Stomach (tissue), 19 donors: ENCODE measurements at places on chromosomes 7 and 10. TPM values are rescaled to one million over a fixed set of nuclear protein-coding genes. Genes with fewer than 3 reads are reported as not detected.
A peak's percentile ranks its signal among the peaks of the same experiment; 100 is the strongest.

- no peak for DNase-seq
These were observed 229.7 kb upstream of the ZNF32 start for GRCh38 chr10:43878386-43878785.

GRCh38 chr10:49700997-49701396 lies 21.5 kb downstream of the C10orf53 start:
- DNase-seq = no peak

- DNase-seq = no peak
These were observed 70.1 kb downstream of the AUTS2 start for GRCh38 chr7:69668339-69668870.

GRCh38 chr7:27636326-27637006 lies 26.2 kb downstream of the HIBADH start:
- no peak for DNase-seq

GRCh38 chr7:37961251-37961650 lies 40.8 kb downstream of the EPDR1 start:
- no peak for DNase-seq

DNA sequence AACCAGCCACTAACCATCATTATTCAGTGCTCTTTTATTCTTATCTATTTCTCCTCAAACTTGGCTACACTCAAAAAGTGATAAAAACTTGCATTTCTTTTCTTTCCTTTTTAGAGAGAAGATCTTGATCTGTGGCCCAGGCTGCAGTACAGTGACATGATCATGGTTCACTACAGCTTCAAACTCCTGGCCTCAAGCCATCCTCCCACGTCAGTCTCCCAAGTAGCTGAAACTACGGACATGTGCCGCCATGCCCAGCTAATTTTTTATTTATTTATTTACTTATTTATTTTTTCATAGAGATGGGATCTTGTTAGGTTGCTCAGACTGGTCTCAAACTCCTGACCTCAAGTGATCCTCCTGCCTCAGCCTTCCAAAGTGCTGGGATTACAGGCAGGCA lies 24.6 kb upstream of the TMEM248 start:
- DNase-seq = no peak

DNA sequence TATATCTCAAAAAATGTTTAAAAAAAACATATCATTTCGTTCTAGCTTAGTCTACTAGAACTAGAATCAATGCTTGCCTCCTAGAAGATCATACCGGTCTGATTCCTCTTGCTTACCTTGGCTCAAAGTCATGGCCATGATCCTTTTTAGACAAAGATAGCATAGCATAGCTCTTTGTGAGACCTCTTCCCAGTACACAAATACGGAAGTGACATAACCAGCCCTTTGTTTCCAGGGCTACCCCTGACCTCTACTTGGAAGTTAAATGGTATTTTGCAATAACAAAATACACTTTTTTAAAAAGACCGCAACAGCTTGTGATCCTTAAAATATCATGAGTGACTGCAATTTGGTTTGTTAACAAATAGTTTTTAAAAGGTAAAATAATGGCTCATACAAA lies 130.7 kb upstream of the NOBOX start:
- DNase-seq = no peak

GRCh38 chr10:42753126-42753506 lies 29.5 kb upstream of the BMS1 start:
- peak; percentile 83 for DNase-seq

DNA sequence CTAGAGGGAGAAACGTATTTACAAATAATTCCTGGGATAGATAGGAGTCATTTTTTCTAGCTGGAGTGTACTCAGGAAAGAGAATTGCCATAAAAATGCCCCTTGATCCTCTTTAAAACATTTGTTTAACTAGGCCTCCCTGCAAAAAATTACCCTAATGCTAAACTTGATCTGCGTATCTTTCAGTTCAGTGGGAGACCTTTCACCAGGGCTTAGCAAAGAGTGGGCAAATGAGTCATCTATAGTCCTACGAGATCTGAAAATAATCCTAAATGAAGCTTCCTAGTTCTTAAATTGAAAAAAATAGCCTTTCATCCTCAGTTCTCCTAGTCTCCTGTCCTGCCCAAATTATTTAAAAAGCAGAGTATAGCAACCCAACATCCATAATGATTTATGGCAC lies 198.6 kb upstream of the FRMD4A start:
- DNase-seq = no peak

DNA sequence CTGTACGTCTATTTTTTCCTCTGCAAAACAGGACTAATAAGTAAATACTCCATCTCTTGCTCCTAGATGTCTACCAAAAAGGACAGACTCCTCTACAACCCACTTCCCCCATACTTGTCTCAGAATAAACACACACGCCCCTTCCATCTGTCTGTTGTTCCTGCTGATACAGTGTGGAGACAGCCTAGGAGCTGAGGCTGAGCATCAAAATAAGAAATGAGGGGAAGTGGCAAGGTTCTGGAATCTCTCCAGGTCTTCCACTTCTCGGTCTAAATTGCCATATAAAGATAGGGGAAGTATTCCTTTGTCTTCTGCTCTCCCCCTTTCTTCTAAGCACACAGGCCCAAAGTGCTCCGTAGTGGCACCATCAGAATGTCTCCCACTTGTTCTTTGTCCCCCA lies 30.8 kb upstream of the VSIR start:
- no peak for DNase-seq

- peak; percentile 51 for DNase-seq
These were observed 70.3 kb upstream of the NANOS1 start for GRCh38 chr10:118958984-118959925.

- DNase-seq = peak; percentile 13
These were observed 90.7 kb downstream of the DGKI start for GRCh38 chr7:137755846-137756651.

- no peak for DNase-seq
These were observed 2.8 kb downstream of the TFEC start for GRCh38 chr7:116027786-116028185.

DNA sequence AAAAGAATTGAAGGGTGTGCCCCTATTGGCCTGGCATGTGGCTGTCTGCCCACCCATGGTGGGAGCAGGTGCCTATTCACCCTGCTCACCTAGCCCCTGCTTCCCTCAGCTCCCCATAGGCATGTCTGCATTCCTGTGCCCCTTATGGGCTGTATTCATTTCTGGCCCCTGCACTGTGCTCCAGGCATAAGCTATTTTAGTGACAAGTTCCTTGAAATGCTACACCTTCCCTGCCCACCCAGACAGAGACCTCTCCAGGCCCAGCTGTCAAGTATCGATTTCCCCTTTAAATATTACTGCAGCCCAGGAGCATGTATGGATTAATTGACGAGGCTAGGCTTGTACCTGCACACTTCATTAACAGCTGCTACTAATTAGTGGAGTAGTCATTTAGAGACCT lies 235.4 kb downstream of the RPS24 start:
- DNase-seq = no peak

DNA sequence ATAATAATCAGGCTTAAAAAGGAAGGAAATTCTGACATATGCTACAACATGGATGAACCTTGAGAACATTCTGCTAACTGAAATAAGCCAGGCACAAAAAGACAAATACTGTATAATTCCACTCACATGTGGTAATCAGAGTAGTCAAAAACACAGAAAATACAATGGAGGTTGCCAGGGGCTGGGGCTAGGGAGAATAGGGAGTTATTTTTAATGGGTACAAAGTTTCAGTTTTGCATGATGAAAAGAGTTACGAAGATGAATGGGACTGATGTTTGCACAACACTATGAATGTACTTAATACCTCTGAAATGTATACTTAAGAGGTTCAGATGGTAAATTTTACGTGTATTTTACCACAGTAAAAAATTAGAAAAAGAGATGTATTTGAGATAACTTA lies 145.6 kb downstream of the DOCK4 start:
- no peak for DNase-seq

DNA sequence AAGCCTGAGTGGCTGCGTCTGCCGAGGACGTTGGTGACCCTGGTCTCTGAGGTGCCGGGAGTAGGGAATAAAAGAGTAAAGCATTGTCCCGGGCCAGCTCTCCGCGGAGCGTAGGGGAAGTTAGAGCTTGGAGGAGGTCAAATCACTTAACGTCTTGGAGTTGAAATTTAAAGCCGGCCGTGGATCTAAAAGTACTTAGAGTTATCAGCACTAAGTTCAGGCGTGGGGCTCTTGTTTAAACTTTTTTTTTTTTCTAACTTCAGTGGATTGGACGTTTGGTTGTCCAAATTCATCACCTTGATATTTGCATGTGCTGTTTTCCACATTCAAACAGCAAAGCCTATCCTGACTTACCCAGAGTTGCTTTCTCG lies 700 bp downstream of the NIPSNAP2 start:
- no peak for DNase-seq

DNA sequence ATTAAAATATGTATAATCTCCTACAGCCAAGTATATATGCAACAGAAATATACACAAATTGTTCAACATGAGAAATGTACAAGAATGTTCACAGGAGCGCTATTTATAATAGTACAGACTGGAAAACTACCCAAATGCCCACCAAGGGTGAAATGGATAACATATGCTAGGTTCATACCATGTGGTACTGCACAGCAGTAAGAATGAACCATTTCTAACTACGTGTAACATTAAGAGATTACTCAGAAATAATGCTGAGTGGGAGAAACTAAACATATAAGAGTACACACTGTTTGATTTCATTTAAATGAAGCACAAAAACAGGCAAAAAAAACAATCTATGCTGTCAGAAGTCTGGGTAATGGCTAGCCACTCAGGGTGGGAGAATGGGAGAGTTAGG lies 45.8 kb downstream of the RNLS start:
- DNase-seq = no peak

DNA sequence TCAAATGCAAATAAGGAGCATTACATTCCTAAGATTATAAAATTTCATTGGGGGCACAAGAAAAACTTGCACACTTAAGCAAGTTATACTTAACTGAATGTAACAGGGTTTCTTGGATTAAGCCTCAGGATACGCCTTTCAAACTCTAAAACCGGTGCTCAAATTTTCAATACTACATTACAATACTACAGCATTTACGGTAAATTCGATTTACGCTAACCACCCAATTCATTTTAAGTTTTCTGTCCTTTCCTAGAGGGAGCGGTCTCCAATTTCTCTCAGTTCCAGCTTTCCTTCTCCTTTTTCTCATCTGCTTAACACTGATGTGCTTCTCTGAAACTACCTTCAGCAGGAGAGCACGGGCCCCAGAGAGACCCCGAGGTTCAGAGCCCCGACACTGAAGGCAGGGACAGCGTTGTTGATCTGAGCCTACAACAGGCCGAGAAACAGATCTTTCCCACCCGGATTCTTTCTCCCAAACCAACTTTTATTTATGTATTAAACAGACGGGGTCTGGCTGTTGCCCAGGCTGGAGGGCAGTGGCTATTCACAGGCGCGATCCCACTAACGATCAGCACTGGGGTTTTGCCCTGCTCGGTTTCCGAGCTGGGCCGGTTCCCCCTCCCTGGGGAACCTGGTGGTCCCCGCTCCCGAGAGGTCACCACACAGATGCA lies 798 bp downstream of the ZNF425 start:
- no peak for DNase-seq

DNA sequence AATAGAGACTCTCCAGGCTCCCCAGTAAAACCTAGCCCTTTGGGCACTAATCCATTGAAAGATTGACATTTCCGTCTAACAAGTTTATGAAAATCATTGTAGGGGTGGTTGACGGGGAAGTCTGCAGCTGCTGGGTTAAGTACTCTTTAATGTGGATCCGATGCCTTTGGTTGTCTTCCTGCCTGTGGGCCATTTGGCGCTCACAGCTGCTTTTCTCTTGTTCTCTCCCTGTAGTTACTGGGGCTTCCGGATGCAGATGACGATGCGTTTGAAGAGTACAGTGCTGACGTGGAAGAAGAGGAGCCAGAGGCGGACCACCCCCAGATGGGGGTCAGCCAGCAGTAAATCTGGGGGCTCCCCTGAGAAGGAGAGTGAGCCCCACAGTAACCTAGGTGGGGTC lies 22.4 kb downstream of the MTURN start:
- no peak for DNase-seq

- DNase-seq = no peak
These were observed 5.0 kb downstream of the HBP1 start for GRCh38 chr7:107173691-107174406.

DNA sequence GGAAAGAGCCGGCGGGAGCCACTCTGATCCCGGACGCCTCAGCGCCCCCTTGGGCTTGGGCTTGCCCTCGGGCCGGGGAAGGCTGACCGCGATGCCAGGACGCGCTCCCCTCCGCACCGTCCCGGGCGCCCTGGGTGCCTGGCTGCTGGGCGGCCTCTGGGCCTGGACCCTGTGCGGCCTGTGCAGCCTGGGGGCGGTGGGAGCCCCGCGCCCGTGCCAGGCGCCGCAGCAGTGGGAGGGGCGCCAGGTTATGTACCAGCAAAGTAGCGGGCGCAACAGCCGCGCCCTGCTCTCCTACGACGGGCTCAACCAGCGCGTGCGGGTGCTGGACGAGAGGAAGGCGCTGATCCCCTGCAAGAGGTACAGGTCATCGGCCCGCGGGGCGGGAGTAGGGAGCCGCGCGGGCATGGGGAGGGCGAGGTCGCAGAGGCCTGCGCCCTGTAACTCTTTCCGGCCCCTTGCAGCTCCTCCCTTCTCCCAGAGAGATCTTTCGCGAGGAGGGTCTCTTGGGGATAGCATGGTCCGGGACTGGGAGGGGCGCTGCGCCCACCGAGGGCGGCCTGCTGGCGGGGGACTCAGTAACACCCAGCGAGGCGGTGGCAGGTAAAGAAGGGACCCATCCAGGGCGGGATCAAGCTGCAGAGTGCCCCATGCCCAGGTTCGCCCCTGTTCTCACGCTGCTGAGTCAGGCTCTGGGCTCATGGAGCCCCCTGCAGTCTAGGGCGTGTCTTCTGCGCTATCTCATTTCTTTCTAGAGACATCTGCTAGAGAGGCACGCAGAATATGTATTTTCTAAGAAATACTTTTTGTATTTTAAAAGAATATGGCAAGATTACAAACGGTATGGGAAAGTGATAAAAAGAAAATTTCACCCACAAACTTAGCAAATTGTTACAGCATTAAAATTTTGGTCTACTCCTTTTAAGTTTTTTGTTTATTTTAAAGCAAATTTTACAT lies 687 bp downstream of the EPDR1 start:
- no peak for DNase-seq

CLDN4 gene
- total RNA-seq = 18.9 TPM

EPO gene
- total RNA-seq = not detected

FANK1 gene
- 5.0 TPM for total RNA-seq

SYT15 gene
- not detected for total RNA-seq

NPTX2 gene
- total RNA-seq = 4.8 TPM

ZDHHC6 gene
- total RNA-seq = 25.4 TPM

COL17A1 gene
- total RNA-seq = 5.7 TPM

SLC13A1 gene
- total RNA-seq = not detected

CDC14C gene
- not detected for total RNA-seq
